ENCODE measurements at places on chromosomes 2 and 18.
A peak's percentile ranks its signal among the peaks of the same experiment; 100 is the strongest.

DNA sequence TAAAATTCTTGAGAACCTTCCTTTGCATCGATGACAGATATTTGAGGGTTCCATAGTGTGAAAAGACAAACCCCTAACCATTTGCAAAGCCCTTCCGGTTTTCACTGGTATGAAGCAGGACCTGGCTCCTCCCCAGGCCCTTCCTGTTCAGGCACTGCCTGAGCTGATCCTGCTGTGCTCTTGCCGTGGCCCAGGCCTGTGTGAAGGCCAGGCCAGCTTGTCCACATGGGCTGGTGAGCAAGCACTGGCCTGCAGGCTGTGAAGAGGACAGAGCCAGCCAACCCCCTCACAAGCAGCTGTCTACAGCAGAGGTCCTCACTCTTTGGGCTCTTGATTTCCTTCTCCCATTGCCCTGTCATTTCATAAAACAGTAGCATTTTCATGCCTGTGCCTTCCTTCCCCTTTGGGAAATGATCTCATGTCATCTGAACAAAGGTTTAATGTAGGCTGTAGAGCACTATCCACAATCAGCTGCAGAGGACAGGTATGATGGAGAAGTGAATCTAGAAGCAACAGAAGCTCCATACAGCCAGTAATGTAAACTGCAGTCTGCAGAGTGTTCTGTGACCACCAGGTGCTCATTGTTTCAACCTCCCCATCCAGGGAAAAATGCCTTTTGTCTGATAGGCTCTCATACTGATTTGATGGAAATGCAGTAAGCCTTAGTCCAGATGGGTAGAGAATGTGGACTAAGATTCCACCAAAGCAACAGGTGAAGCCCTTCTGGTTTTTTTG lies 19.8 kb downstream of the MPHOSPH10 start:
- DNase-seq, result no peak

- peak; percentile 80 for DNase-seq
Observed at GRCh38 chr2:105929516-105929915, 184.8 kb downstream of the NCK2 start.

DNA sequence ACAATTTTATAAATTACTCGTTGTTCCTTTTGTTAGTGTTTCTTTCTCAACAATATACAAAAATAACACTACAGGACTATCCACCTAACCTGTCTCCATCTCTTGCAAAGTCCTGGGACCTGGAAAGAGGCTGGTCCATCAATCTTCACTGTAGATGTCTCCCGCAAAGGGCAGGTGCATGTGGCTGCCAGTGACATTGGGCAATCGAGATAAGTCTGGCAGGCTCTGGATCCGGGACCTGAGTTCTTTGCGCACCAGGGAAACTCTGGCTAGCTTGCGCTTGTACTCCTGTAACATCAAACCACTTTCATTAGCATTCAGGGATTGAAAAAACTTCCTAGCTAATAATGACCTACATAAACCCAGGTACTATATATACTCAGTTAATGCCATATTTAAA lies 20.5 kb downstream of the RMP24 start:
- DNase-seq, result no peak

GRCh38 chr2:148451046-148451445 lies 193.5 kb upstream of the EPC2 start:
- no peak for DNase-seq

DNA sequence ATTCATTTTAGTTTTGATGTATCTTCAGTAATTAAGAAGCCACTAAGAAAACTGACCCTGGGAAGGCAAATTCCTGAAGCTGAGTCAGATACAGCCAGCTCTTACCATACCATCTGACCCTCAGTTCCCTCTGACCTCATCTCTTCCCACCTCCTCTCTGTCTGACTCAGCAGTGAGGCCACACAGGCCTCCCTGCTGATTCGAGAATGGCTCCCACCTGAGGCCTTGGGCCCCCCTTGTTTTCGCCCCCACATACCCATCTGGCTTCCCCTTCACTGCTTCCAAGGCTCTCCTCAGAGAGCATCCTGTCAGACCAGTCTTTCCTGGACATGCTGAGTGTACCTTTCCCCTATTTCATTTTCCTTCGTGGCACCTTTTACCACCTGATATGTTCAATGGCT lies 71.0 kb upstream of the CYP1B1 start:
- DNase-seq, result no peak

DNA sequence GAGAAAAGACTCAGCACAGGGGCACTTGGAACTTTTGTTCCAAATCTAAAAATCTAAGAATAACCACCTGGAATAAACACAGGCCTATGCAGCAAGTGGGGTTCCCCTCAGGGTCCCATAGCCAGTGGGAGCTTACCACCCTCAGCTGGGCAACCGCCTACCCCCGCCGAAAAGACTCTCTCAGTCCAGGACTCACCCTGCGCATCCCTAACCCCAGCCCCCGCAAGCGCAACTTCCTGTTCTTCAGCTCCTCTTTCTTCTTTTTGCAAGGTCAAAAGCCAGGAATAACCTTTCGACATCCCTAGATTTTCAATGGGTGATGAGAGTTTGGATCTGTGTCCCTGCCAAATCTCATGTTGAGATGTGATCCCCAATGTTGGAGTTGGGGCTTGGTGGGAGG lies 13.6 kb downstream of the CNDP1 start:
- DNase-seq, result no peak

- DNase-seq, result no peak
Observed at GRCh38 chr2:42116195-42117181, 52.7 kb upstream of the EML4 start.

- DNase-seq, result no peak
Observed at GRCh38 chr2:136796339-136796738, 31.0 kb downstream of the THSD7B start.

- no peak for DNase-seq
Observed at GRCh38 chr18:56118422-56118821, 520.0 kb downstream of the TXNL1 start.

GRCh38 chr2:195509551-195509950 lies 147.5 kb upstream of the SLC39A10 start:
- DNase-seq, result no peak

DNA sequence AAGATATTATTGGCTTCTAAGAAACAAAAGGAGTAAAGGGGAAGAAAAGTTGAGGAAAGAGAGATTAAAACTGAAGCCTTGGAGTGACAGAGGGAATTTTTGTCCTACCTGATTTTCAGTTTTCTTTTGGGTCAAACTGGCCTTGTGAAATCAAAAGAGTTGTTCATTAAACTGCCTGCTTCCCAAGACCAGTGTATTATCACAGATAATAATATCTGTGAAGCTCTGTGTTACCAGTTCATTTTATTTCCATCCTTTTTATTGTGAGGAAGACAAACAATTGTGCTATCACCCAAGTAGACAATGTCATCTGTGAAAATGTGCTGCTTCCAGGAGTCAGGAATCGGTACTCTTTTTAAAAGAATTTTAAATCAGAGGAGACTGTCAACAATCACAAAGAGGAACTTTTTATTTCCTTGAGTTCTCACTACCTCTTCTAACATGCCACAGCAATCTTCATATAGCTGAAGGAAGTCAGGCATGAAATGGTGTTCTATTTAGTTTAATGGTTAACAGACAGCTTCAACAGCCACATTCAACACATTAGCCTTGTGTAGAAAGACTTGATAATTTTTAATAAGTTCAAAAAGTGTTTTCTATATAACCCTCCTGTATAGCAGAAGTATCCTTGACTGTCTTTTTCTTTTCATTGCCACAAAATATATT lies 554.8 kb downstream of the PIK3C3 start:
- DNase-seq, result no peak

DNA sequence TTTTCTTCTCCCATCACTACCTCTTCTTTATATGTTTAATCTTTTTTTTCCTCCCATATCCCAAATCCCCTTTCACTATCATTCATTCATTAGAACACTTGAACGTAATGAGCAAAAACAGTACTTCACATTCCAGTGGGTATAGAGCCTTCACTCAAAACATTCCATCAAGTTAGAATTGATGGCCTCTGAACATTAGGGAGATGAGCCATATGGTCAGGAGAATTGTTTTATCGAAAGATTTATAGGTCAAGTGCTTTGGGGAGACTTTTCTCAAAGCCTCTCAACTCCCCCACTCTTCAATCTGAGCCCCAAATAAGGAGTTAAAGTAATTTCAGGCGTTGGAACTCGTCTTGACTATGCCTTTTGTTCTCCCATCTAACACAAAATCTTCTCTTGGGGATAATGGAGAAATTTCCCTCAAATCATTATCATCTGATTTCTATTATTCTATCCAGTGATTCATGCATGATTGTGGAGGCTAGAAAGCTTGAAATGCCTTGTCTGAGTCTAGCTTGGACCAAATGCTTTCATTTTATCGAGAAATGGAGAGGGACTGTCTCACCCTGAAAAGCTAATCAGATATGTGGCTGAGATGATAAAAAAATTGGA lies 79.2 kb downstream of the KIAA2012 start:
- DNase-seq, result no peak

- DNase-seq, result no peak
Observed at GRCh38 chr2:45797451-45798230, 146.2 kb downstream of the PRKCE start.

- no peak for DNase-seq
Observed at GRCh38 chr2:75324861-75325284, 125.6 kb upstream of the TACR1 start.

DNA sequence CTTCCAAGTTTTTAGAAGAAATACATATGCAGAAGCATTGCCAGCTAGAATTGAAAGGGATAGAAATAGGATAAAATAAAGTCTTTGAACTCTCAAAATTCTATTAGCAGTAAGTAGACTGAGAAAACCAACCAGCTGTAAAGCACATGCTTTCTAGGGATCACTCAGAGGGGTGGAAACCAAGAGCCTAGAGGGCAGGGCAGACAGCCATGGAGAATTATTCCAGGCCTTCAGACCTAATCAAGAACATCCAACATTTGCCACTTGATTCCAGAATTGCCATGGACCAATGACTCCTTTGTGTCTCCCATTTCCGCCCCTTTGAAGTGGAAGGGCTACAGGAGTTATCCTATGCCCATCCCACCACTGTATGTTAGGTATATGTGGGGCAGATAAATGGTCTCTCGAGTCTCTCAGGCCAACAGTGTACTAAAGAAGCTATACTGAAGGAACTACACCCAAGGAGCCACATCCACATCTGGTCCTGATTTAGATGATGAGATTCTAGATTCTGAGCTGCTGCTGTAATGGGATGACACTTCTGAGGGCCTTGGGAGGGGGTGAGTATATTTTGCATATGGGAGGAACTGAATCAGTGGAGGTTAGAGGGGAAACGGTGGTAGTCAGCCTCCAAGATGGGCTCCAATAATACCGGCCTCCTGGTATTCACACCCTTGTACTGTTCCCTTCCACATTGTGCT lies 4.0 kb downstream of the FARSB start:
- no peak for DNase-seq

GRCh38 chr2:203225423-203226039 lies 13.3 kb upstream of the CYP20A1 start:
- peak; percentile 8 for DNase-seq

GRCh38 chr18:23317975-23318675 lies 135.0 kb upstream of the RIOK3 start:
- DNase-seq, result no peak

GRCh38 chr2:221492636-221493035 lies 79.5 kb downstream of the EPHA4 start:
- no peak for DNase-seq

GRCh38 chr2:233280114-233280693 lies 27.4 kb upstream of the SAG start:
- DNase-seq, result no peak

- no peak for DNase-seq
Observed at GRCh38 chr2:141586985-141587384, 543.8 kb downstream of the LRP1B start.

- no peak for DNase-seq
Observed at GRCh38 chr2:11611251-11611650, 58.7 kb downstream of the NTSR2 start.

DNA sequence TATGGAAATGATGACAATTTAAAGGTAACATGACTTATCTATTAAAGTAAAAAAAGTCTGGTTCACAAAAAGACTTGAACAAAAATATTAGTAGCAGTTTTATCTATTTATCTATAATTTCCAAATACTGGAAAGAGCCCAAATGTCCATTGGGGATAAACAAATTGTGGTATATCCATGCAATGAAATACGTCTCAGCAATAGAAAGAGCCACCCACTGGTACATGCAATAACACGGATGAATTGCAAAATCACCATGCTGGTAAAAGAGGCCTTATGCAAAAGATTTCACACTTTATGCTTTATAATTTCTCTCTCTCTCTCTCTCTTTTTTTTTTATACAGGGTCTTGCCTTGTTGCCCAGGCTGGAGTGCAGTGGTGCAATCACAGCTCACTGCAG lies 91.4 kb upstream of the ASAP2 start:
- no peak for DNase-seq

DNA sequence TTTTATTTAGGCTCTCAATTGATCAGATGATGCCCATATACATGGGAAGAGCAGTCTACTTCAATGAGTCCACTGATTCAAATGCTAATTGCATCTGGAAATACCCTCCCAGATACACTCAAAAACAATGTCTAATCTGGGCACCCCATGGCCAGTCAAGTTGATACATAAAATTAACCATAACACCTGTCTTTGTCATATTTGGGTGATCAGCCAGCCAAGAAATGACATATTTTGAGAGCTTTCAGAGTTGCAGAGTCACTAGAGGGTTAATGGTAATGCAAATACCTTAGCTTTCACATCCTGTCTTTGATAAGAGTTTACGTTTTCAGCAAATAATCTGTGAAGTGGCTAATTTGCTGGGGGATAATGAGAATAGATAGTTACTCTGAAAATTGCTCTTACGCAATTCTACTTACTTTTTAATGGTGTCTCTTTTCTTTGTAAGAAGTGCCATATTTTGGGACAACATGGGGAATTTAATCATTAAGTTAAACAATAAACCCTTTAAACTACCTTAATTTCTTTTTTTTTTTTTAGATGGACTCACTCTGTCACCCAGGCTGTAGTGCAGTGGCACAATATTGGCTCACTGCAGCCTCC lies 49.1 kb downstream of the CCDC195 start:
- DNase-seq, result no peak

- no peak for DNase-seq
Observed at GRCh38 chr2:1772471-1773267, 28.4 kb upstream of the PXDN start.

DNA sequence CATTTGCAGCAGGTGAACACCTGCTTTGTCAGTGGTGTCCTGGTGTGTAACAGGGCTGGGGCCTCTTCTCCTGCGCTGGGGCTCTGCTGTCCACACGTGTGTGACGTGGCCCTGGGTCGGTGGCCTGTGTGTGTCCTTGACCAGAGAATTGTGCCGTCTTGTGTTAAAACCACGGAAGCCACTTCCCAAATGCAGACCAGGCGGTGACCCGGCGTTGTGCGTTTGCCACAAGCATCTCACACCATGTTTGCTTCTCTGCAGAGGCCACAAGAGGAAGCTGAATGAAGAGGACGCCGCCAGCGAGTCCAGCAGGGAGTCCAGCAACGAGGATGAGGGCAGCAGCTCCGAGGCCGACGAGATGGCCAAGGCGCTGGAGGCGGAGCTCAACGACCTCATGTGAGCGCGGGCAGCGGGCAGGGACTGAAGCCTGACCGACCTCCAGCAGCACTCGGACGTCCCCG lies 44.3 kb upstream of the KCNG2 start:
- no peak for DNase-seq
